HCEC 1CT (cell line): ENCODE measurements at places on chromosomes 12 and 14.

DNA sequence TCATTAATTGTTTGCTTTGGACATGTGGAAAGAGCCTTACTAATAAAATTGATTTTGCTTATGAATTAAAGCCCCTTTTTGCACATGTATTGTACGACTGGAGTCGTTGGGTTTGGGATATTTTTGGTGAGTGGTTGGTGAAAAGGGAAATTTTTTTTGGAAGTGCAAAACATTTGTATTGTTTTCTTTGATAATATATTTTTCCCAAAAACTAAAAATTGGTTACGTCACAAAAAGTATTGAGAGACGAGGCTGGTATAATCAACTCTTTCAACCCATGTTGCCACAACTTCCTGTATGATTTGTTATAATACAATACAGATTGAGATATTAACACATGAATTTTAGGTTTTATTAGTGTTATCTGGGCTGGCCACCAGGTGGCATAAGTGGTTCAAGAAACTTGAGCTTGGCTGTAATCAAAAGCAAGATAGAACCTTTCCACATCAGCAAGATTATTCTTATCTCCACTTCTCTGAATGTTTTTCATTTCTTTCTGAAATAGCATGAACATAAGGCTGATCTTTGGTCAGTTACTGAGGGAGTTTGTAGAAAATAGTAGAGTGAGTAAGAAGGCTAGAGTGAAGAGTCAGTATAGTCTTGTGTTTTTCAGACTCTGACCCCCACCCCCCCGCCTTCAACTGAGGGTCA is 8.7 kb downstream of the NGDN start:
- DNase-seq, result peak; percentile 43

DNA sequence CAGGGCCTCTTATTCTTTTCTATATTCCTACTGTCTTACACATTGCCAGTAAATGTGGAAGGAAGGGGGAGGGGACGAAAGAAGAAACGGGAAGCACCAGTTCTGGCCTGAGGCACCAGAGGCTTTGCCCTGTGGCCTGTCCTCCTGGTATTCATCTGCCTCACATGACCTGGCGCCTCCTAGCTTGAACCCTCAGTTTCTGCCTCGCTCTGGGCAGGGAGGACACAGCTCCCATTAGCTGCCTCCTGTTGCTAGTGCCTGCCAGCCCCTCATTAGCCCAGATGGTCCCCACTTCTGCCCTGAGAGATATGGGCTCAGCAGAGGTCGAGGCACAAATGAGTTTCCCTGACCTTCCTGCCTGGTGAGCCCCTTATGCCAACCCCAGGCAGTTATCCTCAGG is 3.0 kb upstream of the PLEKHG6 start:
- no peak for DNase-seq

DNA sequence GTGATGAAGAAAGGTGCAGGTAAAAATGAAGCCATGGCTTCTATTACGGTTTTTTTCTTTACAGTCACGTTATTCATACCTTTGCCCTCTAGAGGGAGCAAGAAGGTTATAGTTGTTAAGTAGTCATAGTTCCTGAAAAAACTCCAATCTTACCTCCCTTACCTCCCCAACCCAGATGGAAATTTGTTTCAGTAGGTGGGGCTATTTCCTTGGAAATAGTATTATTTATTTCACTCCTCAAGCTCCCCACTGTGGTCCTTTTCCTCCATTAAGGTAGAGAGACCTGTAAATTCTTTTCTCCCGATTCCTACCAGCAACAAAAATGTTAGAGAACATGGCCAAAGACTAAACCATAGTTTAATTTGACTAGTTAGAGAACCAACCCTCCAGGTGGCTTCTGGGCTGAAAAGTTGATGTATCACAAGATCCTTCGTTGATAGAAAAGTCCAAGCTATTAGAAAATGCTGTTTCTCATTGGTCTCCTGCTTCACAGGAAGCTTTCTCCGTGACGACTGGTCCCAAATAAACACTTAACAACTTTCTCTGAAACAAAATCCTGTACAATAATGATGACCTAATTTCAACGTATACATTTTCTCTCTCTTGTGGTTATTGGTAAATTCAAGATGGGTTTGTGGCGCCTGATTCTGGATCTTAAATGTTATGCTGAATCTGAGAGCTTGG is 43.5 kb downstream of the TMX1 start:
- DNase-seq, result peak; percentile 88

- no peak for DNase-seq
Measured at GRCh38 chr12:47816403-47817271, 3.1 kb downstream of the HDAC7 start.
